NT2/D1 (cell line): ENCODE measurements at places on chromosomes 1 and 21.

- DNase-seq = no peak
Observed at GRCh38 chr1:15345705-15346345, 63.9 kb upstream of the EFHD2 start.

GRCh38 chr1:204104331-204105130, 31.6 kb downstream of the SOX13 start:
- no peak for DNase-seq

DNA sequence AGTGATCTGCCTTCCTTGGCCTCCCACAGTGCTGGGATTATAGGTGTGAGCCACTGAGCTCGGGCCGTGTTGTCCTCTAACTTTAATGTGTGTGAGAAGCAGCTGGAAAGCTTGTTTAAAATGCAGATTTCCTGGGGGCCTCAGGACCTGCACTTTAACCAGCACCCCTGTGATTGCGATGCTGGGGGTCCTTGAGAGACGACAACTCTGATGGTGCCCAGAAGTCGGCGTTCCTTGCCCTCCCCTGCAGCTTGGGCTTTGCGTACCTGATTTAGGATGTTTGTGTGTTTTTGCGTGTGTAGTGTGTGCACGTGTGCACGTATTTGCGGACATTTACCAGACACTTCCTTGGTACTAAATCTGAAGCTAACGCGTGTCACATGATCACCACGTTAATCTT, 10.9 kb downstream of the IFNGR2 start:
- DNase-seq = no peak

GRCh38 chr1:66533804-66534740, at the start of gene SGIP1:
SGIP1 (plus strand) TSS chr1:66534153; CDS start chr1:66534359, 206 bp downstream.
- peak; percentile 28 for DNase-seq

GRCh38 chr1:169460191-169460833, 25.4 kb downstream of the SLC19A2 start:
- DNase-seq = no peak

- DNase-seq = no peak
Observed at GRCh38 chr1:150696162-150696561, 792 bp downstream of the GOLPH3L start.

DNA sequence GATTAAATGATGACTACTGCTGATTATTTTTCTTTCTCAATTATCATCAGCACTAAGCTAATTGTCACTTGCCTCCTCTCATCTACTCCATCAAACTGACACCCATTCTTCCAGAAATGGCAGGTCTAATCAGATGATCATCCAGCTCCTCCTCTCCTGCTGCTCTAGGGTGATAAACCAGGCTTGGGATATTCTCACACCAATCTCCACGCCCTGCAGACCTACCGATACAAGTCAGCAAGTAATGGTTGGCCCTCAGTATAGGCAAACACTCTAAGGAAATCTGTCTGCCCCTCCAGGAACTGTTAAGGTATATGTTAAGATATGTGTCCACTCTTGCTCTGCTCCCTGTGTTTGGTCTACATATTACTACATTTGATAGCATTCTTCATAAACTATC, 36.3 kb upstream of the C1orf21 start:
- no peak for DNase-seq

DNA sequence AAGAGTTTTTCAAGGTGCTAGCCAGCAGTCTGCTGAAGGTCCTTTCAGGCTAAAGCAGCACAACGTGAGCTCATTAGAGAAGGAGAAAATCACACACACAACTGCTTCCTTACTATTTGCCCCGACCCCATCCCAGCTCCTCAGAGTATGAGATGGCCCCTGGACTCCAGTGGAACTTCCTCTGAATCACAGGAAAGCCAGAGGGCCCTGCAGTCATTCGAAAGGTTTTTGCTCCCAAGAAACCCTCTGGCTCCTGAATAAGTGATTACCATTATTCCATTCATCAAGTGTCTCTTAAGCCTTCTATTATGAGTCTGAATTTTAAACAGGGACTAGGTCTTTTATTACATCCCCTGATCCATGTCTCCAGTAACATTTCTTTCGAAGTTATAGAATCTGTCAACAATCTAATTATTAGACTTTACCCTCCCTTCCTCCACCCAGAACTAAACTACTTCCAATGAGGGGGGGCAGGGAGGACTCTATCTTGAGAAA, 14.6 kb downstream of the SIPA1L2 start:
- DNase-seq = no peak

DNA sequence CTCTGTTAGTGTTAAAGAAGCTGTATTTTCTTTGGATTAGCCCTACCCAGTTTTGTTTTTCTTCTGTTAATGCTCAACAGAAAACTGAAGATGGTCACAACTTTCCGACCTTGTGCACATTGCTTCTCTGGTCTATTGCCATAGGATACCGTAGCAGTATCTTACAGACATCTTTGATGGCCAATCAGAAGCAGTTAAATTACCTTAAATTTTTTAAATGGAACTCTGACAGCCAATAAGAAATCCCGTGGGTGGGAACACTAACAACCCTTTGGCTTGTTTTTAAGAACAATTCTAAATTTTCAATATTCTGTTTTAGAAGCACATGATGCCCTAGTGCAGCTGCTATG, 17.2 kb downstream of the NFYC start:
- peak; percentile 48 for DNase-seq

GRCh38 chr1:29029667-29030066, 94.0 kb downstream of the TMEM200B start:
- DNase-seq = no peak

DNA sequence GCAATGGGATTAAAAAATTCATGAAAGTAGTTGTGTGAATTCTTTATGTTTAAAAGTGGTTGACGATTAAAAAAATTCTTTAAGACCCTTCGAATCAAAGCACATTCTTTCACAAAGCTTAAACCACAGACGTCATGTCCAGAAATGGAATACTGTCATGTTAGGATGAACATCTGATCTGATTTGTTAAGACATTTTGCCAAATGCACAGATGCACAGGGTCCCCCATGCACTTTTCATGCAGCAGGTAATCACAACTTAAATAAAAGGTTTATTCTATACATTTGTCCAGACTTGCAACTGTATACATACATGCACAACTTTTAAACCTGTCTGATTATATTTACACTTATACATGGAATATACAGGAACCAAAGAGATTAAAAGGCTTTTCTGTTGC, 103.3 kb downstream of the NRIP1 start:
- no peak for DNase-seq

DNA sequence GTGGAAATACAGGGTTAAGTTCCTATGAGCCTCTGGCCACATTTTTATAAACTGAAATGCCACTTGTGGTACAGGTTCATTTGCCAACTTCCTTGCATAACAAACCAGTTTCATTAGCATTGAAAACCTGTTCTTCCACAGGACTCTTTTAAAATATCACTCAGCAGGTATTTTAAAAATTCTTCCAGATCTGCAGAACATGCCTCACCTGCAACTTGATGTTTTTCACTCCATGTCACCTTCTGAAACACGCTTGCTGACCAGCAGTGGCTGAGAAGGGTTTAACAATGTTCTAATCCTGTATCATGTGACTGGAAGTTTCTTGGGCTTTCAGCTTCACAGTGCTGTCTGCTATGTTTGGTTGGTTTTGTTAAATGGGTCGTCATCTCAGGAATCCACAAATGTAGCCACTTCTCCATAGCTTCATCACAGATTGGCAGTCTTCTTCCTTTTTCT, 17.6 kb upstream of the CBR3 start:
- no peak for DNase-seq

- DNase-seq = no peak
Observed at GRCh38 chr1:59520194-59520593, 223.3 kb downstream of the FGGY start.

DNA sequence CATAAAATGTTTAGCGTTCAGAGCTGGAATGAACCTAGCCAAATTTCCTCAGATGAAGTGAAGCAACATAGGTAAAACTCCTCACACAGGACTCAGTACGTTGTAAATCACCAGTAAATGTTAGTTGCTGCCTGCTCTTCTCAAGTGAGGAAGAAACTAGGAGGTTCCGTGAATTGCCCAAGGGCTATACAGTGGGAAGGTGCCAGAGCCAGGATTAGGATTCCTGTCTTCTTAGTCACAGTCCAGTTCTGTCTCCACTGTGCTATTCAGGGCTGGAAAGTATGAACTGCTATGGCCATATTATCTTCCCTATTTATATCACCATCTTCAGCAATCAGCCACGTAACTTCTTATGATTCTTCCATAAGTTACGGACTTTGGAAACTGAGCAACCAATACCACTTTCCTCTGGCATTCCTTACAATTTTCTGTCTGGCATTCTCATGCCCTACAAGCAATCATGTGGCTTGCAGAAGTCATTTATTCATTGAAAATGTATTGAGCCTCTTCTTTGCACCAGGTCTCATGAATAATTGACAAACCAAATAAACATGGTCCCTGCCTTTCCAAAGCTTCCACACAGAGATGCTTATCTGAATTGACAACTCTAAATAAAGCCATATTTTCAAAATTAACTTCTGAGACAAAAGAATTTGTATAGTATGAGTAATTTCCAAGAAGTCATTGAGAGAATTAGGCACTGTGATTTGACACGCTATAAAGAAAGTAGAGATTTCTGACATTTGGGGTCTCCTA, 271.6 kb upstream of the SGIP1 start:
- DNase-seq = no peak

DNA sequence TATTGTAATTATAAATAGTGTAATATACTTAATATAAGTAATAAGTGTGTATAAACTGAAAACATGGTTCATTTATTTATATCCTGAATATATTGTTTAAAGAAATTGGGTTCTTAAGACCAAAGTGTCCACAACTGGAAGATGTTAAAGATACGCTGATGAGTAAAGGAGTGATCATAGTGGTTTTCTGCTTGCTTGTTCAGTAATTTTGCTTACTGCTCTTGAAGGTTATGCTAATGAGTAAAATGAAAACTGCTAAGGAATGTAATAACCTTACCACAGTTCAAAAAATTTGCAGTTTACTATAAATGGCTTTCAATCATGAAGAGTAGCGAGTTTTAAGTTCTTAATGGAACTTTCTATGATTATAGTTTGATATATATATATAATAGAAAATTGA, 22.0 kb downstream of the DONSON start:
- no peak for DNase-seq

GRCh38 chr1:208808301-208808700, 564.1 kb upstream of the PLXNA2 start:
- DNase-seq = no peak

GRCh38 chr1:175155936-175156335, 36.6 kb downstream of the KIAA0040 start:
- DNase-seq = no peak

DNA sequence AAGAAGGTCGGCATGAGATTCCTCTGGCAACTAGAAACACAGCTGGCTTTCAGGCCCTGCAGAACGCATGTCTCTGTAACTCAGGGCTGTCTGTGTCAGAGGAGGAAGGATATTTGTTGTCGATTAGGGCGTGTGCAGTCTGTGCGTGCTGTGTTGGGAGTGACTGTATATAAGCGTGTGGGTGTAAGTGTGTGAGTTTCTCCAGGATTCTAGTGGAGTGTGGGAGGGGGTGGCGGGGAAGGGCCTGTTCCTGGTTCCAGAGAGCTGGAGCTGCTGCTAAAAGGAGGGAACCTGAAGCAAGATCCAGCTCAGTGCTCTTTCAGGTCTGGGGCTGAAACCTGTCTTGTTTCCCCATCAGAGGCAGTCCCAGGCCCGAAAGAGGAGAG, 74.3 kb downstream of the SLC16A1 start:
- no peak for DNase-seq

DNA sequence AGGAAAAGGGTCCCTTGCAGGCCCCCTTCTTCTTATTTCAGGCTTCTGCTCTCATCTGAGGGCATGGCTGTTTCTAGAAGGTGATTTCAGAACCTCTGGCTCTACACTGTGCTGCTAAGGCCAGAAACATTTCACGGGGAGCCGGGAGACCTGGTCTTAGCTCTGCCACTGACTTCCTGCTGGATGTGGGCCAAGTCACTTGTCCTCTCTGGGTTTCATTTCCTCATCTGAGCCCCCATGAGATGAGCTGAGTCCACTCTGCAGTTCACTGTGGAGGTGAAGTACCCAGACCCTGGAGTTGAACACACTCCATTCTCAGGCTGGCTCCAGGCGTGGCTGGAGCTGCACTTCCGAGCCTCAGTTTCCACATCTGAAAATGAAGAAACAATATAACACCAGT, 2.1 kb downstream of the PADI1 start:
- no peak for DNase-seq

DNA sequence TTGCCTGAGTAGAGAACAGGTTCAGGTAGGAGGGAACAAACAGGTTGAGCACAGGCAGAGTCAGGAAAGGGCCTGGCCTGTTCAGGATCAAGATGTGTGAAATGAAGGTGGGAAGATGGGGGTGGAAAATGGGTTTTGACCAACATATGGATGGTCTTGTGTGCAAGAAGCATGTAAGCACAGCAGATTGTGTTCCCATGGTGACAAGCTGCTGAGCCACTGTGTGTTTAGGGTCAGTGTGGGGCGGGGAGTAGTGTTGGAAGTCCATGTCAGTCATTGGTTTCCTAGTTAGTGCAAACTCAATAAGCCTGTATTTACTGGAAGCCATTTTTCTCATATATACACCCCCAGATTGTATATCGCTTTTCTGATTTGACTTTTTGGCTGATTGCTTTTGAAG, 111.9 kb downstream of the CAMTA1 start:
- DNase-seq = no peak

GRCh38 chr1:201774224-201774982, 54.6 kb upstream of the IPO9 start:
- DNase-seq = no peak

GRCh38 chr1:183841550-183841949, 36.6 kb downstream of the RGL1 start:
- DNase-seq = no peak

- DNase-seq = no peak
Observed at GRCh38 chr1:40273547-40274166, 15.6 kb downstream of the ZMPSTE24 start.

GRCh38 chr1:181189691-181190363, 101.3 kb downstream of the IER5 start:
- peak; percentile 71 for DNase-seq
